Activated naive CD4-positive, alpha-beta T cell (primary cell): ENCODE measurements at places on chromosomes 3 and 15.

- no peak for DNase-seq
Observed at GRCh38 chr15:89308236-89308635, 26.4 kb downstream of the POLG start.

DNA sequence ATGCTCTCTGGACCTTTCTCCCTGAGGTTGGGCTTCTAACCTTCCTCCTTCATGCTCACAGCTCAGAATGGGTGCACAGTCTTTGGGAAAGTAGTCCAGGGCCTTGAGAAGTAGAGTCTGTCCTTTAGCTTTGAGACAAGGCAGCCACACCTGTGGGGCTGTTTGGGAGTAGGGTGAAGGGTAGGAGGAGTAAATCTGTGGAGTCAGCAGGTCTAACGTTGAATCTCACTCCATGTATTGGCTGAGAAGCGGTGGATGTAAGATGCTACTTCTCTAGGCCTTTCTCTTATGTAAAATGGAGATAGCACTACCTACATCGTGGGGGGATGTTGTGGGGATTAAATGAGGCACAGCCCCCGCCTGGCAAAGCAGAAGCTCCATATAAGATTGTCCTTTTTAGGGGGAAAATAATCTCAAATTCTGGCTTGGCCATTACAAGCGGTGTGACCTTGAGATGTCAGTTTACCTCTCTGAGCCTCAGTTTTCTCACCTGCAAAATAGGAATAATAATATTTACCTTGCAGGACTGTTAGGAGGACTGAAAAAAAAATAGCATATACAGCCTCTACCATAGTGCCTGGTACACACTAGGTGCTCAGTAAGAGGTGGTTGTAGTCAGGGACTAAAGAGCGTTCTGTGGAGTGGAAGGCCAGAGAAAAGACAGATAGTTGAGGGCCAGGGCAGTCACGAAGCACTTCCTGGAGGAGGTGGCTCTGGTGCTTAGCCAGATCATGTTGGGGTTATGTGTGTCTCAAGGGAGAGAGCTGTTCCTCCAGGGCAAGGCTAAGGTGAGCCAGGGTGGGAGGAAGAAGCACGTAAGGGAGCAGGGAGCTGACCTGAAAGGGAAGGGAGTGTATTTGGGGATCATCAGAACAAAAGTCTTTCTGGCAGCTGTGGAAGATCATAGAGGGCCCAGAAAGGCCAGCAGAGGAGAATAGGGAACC lies 82.8 kb upstream of the MRPS22 start:
- DNase-seq: no peak

DNA sequence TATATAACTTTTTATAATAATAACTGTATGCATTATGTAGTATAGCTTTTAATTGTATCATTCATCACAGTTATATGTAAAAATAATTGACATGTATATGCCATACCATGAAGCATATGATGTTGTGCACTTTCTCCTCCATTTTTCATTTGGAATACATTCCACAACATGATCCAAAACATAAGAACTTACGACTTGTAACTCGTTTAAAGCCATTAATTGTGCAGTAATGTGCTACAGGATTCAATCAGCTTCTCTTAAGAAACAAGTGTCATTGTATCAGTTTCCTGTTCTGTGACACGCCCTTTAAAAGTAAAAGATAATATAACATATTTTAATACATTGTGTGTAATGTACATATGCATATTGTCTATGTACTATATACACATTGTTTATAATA lies 2.2 kb downstream of the C3orf80 start:
- DNase-seq: no peak

- no peak for DNase-seq
Observed at GRCh38 chr3:127034195-127034989, 51.5 kb downstream of the PLXNA1 start.

- DNase-seq: no peak
Observed at GRCh38 chr3:109413049-109413448, 75.7 kb upstream of the DPPA4 start.

DNA sequence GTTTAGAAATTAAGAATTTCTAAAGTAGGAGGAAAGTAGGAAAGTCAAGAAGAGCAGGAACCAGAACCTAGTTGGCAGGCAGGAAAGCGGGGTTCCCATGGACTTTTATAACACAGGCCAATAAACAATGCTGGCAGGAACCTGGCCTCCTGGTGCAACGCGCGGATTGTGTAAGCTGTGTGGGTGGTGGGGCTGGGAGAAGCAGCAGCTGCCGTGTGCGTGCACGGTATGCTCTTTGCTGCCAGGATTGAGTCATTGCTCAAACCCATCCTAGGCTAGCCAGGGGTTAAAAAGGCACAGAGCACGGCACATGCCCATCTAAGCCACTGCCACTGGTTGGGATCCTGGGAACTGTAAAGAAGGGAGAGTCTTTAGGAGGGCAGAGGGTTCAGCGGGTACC lies 209.9 kb upstream of the RGMA start:
- DNase-seq: no peak

DNA sequence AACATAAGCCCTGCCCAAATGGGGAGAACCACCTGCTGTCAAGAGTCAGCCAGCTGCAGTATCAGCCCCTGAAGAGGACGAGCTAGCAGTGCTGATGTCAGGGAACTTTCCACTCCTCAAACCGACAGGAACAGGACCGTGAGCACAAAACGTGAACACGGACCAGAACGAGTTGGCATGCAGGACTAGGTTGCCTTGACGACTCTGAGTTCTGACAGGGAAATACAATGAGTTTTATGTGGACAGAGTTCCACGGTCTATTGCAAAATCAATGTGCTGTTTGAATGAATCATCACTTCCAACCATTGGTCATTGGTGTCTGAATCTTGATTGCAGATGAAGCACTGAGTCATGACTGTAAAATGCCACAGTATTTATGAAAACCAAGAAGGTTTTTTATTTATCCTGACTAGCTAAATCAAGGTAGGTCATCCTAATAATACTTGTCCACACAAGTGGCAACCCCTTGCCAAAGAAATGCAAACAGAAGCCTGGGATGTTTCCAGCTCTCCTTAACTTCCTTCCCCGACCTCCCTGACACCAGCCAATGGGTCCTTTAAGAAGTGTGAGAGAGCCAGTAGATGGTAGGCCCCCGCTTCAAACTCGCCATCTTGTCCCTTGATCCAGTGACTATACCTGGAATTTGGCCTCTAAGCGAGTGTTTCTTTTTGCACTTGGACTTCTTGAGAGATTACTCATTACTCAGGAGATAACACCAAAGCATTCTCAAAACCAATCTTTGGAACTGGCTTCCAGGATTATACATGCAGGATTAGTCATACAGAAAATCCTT lies 119.6 kb downstream of the ASB7 start:
- no peak for DNase-seq

GRCh38 chr3:71062952-71063772 lies 520.4 kb downstream of the FOXP1 start:
- DNase-seq: no peak

DNA sequence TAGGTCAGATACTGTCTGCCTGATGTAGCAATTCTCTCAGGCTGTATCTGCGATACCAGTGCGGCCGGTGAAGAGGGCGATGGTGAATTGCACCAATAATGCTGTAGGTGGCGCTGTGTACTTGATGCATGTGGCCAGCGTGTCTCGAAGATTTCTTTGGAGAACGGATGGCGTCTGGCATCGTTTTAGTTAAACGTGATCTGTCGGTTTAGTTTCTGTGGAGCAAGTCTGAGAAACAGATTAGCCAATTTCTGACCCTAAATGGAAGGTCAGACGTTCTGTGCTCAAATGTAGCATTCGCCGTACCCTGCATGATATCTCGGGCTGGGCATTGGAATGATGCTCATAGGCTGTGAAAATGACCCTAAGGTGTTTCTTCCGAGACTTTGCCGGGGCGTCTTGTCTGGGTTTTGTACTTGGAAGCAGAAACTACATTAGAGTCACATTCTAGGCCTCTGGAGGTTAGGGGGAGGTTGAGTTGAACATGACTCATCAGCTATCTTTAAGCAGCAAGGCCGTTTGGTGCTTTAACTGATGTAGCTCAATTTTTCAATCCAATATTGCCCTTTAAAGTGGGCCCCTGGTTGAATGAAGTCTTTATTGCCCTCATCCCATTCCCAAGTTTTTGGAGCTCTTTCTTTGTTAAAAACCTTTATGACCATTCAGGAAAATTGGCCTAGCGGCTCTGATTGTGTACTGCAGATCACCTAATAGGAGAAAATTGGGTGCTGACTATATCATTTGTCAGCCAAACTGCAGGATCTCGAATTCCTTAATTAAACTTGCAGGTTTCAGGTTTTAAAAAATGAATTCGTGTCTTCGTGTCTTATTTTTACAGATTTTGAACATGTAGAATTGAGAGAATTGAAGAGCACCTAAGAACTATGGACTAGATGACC lies 80.0 kb downstream of the SQOR start:
- DNase-seq: no peak

- no peak for DNase-seq
Observed at GRCh38 chr15:49814709-49815108, 193.9 kb downstream of the DTWD1 start.

DNA sequence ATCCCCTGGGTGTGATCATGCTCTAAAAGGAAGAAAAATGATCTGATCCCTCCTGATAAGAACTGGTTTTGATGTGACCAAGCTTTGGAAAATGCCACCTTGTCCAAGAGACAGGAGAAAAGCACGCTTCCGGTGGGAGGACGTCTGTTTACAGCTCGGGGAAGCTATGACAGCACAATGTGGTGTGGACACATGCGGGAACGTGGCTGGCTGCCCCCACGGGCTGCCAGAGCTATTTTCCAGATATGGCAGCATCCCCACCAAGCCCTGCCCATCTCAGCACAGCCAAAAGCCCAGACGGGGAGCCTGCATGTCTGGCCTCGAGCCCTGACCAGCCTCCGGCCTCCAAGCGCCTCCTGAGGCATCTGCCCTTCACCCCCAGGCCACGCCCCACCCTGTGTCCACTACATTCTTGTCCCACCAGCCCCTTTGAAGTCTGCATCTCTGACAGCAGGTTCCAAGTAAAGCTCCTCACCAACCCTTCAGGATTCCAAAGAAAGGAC lies 63.2 kb upstream of the HRH1 start:
- no peak for DNase-seq

DNA sequence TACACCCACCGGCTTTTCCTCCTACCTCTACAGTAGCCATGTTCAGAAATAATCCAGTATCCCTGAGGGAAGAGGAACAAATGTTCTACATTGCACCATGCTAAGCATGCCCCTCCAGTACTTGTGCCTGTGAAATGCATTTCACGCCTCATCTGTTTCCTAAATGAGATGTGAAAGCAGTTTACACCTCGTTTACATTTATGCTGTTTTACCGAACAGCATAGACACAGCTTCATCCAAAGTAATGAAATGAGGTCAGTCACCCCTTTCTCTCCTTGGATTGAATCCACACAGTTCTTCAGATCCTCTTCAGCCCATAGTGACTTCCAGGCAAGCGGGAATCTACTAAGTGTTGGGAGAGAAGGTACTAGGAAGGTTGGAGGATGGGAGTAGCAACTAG lies 514.3 kb downstream of the PDCD6IP start:
- DNase-seq: no peak

- no peak for DNase-seq
Observed at GRCh38 chr15:33218071-33218491, 23.6 kb upstream of the FMN1 start.

- DNase-seq: no peak
Observed at GRCh38 chr3:39869890-39870289, 60.5 kb downstream of the MYRIP start.

DNA sequence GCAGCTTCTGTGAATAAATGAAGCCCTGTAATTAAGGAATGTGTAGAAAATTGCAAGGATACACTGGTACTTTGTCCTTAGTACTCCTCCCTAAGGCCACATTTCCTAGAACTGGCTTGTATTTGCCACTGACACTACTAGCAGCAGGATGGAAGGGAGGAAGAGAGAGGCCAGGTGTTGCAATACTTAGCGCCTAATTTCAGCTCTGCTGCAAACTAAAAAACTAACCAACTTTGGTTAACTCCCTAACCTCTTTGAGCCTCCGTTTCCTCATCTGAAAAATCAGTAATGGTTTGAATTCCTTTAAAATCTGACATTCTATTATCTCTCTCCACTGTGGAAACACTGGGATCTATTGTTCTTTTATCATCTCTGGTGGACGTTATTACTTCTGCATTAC lies 257.0 kb downstream of the SV2B start:
- DNase-seq: no peak

DNA sequence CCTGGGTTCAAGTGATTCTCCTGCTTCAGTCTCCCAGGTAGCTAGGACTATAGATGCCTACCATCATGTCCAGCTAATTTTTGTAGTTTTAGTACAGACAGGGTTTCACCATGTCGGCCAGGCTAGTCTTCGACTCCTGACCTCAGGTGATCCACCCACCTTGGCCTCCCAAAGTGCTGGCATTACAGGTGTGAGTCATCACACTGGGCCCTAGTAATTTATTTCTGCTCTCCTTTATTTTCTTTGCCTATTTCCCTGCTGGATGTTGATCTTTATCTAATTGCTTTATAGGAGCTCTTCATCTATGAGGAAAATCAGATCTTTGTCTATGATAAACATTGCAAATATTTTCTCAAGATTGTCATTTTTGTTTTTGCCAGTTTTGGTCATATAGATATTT lies 31.7 kb downstream of the UQCC5 start:
- no peak for DNase-seq

GRCh38 chr3:15924914-15925313 lies 127.1 kb upstream of the ANKRD28 start:
- DNase-seq: no peak

DNA sequence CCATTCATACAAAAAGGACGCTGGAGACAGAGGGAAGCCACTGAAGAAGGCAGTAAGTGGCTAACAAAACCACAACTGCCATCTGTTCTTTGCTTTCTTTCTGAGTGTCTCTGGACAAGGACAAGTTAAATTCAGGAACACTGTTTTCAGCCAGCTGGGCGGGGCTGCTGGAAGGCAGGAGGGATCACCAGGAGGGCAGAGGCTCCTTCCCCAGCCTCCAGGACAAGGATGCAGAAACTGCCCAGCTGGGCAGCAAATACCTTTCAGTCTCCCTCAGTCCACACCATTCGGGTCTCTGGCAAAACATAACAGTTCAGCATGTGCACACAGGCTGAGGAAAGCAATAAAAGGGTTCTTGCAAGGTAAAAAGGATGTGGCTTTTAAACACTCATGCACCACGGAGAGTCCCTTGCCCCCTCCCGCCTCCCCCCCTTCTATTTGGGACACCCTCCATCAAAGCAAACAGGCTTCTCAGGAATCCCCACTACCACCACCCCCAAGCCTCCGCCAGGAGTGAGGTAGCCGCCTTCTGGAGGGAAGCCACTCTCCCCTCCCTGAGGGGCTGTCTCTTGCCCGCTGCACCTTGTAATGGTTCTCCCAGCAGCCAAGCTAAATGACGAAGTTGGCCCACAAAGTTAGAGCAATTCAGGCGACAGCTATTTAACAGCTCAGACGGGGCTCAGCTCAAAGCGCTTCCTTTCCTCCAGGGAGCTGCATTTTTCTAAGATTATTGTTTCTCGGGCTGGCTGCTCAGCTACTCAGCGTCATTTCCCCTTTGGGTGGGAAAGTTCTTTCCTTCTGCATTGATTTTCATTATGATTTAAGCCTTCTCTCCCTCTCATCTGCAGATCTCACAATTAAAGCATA lies 3.8 kb downstream of the HEG1 start:
- peak; percentile 36 for DNase-seq

DNA sequence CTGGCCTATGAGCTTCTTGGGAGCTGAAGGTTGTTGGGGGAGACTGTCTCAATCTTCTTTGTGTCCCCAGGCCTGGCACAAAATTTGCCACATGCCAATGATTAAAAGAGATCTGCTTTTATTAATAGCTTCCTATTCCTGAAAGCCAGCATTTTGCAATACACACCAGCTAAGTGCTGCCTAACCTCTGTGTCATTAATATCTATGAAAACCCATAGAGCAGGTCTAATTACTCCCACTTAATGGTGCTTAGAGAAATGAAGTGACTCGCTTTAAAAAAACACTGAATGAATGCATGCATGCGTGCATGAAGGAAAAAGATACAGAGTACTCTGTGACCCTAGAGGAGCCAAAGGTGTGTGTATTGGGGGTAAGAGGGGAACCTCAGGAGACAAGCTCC lies 55.0 kb downstream of the SLC6A1 start:
- DNase-seq: no peak
